ENCODE measurements at places on chromosomes 2 and 18. TPM values are rescaled to one million over a fixed set of nuclear protein-coding genes. Genes with fewer than 3 reads are reported as not detected.

DNA sequence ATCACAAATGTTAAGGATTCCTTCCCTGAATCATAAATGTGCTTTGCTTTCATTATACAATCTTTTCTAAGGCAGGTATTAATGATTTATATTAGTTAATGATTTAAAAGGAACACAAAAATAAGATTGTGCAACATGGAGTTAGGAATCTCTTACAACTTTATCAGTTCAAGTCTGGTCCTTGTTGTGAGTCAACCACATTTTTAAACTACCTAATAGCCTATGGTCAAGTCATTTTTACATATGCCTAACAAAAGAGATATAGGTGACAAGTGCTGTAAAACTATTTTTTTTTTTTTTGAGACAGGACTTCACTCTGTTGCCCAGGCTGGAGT, 8.2 kb upstream of the INPP1 start:
- no peak for DNase-seq

DNA sequence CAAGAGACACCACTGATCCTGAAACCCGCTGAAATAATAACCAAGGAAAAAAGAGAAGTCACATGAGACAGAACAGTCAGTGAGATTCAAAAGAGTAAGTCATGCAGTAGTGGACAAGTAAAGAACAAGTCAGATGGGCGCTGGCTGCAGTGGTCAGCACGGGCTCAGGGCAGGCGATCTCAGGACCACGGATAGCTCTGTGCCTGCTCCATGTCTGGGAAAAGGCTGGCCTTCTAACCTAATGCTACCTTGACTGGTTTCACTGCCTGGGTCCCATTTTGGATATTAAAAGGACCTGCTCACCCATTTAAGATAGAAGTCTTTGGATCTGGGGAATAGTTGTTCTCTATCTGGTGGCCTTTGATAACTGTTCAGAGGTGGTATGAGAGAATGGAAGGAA, 61.7 kb upstream of the LCLAT1 start:
- DNase-seq = no peak

- no peak for DNase-seq
Measured at GRCh38 chr18:63301434-63301833, 18.1 kb downstream of the BCL2 start.

GRCh38 chr2:174392706-174393105, 2.8 kb upstream of the SCRN3 start:
- no peak for DNase-seq

GRCh38 chr2:165505514-165505913, 36.0 kb downstream of the CSRNP3 start:
- DNase-seq = no peak

GRCh38 chr18:35888329-35888728, 84.2 kb upstream of the RMP24 start:
- DNase-seq = no peak

DNA sequence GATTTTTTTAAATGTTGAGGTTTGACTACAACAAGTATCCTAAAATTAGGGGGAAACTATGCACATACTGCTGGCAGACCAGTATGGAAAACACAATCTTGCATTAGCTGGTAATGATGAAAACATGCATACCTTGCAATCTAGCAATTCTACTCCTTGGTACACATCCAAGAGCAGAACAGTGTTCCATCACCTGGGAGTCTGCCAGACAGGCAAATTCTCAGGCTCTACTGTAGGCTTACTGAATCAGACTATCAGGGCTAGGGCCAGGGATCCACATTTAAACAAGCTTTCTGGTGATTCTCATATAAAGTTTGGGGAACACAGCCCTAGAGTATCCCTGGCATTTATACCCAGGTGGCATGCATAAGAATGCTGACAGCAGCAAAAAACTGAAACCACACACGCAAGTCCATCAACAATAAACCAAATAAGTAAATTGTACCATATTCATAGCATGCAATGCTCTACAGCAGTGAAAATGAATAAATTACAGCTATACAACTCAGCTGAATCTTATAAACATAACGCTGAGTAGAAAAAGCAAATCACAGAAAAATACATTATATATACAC, 13.6 kb downstream of the CDH2 start:
- no peak for DNase-seq

- no peak for DNase-seq
Measured at GRCh38 chr2:232147440-232148077, 186.0 kb downstream of the DIS3L2 start.

- no peak for DNase-seq
Measured at GRCh38 chr2:174344716-174345461, 10.1 kb downstream of the SP9 start.

- DNase-seq = no peak
Measured at GRCh38 chr2:198161151-198161550, 356.8 kb downstream of the PLCL1 start.

DNA sequence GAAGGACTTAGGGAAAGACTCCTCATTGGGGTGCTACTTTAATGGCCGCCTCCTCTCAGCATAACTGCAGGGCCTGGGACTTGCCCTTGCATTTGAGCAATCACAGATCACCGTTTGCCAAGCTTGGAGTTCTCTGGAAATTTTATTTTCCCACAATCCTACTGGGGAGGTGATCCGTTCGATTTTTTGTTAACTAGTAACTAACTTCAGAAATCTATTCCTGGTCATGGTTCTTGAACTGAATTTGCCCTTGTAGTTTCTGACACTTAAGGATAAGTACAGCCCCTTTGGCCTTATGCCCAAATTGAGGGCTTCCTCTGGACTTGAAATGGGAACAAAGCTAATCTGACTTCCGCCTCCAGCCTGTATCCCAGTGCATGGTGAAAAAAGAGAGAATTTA, 60.5 kb upstream of the ST3GAL5 start:
- no peak for DNase-seq

The GPR17 gene
- total RNA-seq = not detected

The CYP26B1 gene
- 1.1 TPM for total RNA-seq

The DAPL1 gene
- 13.0 TPM for total RNA-seq

Measured in ureter (tissue), 1 donor.